Progenitor cell of endocrine pancreas (in vitro differentiated cells): ENCODE measurements at places on chromosomes 4 and X. TPM values are rescaled to one million over a fixed set of nuclear protein-coding genes. Genes with fewer than 3 reads are reported as not detected.
A peak's percentile ranks its signal among the peaks of the same experiment; 100 is the strongest.

The GYG2 gene
- 107 and 117 TPM in 2 replicates for total RNA-seq

DNA sequence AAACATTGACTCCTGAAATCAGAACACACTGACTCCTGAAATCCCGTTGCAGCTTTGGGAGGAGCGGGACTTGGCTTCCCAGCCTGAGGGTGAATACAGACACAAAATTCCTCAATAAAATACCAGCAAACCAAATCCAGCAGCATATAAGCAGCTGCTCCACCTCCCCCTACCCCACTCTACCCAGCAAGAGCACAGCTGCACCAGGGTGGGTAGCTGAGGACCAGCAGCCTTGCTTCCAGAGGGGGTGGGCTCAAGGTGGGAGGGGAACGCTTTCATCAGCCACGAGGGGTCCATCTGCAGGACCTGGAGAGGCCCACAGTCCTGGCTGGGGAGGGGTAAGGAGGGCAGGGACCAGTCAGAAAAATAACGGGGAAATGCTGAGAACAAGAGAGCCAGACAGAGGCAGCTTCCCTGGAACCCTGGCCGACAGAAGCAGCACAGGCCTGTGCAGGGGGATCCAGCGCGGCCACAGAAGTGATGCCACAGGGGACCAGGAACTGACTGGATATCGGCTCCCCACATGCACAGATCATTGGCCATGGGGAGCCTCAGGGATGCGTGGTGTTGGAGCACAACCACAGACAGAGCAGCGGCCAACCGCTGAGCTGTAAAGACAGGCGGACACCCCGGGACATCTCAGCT lies 49.8 kb downstream of the FGFRL1 start:
- DNase-seq = no peak

DNA sequence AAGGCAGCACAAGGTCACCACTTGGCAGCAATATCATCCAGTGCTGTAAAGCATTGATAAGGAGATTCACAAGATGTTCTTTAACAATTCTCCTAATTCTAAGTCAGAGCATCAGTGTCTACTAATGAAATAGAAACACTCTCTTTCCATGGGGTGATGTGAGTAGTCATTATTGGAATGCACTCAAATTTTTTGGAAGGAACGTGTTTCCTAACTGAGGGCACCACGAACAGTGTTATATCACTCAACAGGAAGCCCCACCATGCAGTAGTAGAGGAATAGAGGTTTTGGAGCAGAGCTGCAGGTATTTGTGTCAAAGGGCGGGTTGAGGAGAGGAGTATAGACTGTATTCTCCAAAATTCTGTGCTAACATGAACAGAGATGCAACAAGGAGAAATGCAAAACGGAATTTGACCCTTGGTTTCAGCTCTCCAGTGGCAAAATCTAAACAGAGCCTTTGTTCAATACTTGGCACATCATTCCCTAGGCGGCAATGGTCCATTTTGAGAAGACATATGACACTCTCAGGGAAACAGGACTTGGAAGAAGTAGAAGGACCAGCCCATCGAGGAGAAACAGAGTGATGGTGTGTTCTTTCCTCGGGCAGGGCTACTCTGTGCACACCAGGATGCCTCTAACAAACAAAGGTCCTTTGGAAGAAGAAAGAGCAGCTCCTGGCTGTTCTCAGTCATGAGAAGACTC lies 98.9 kb downstream of the CPEB2 start:
- DNase-seq = no peak

DNA sequence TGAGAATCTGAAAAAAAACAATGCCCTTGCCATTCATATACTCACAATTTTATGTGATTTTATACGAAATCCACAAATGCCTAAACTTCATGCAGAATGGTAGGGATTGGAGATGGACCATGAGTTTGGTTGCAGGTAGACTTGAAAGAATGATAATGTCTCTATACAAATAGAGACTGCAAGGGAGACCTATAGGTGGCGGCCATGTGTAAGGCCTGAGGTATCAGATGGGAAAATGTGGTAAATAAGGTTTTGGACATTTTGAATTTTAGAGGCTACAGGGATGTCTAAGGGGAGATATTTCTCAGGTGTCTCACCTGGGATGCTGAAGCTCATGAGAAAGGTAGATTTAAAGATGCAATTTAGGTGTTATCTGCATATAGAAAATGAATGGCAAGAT lies 78.0 kb downstream of the GABRB1 start:
- no peak for DNase-seq

The PRPS2 gene
- total RNA-seq = 15.8 and 18.6 TPM in 2 replicates

The NKX6-1 gene
- 89.6 and 107 TPM in 2 replicates for total RNA-seq

DNA sequence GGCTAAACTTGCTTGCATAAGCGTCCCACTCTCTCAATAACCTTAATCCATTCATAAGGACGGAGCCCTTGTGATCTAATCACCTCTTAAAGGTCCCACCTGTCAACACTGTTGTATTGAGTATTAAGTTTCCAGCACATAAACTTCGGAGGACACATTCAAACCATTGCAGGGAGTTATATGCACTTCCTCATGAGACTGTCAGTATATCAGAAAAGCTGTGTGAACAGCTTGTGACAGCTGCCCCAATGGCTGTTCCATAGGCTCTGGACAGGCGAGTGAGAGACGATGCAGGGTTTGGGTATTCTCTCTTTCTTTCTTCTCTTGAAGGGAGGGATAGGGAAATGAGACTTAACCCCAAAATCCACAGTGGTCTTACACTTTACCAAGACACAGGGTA lies 64.2 kb upstream of the RPL34 start:
- DNase-seq = no peak

GRCh38 chr4:77859256-77859655 lies 3.4 kb upstream of the MRPL1 start:
- no peak for DNase-seq

DNA sequence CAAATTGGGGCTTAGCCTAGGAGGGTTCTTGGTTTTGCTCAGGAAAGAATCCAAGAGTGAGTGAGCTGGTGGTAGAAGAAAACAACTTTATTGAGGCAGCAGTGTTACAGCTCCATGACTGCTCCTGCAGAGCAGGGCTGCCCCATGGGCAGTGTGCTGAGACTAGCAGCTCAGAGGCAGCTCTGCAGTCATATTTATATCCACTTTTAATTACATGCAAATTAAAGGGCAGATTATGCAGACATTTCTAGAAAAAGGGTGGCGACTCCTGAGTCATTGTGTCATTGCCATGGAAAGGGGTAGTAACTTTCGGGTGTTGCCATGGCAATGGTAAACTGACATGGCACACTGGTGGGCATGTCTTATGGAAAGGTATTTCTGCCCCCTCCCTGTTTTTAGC lies 202.2 kb downstream of the CLCN4 start:
- no peak for DNase-seq

The ETDC gene
- not detected in 2 replicates for total RNA-seq

The FGF5 gene
- 0.14 and 0.64 TPM in 2 replicates for total RNA-seq

DNA sequence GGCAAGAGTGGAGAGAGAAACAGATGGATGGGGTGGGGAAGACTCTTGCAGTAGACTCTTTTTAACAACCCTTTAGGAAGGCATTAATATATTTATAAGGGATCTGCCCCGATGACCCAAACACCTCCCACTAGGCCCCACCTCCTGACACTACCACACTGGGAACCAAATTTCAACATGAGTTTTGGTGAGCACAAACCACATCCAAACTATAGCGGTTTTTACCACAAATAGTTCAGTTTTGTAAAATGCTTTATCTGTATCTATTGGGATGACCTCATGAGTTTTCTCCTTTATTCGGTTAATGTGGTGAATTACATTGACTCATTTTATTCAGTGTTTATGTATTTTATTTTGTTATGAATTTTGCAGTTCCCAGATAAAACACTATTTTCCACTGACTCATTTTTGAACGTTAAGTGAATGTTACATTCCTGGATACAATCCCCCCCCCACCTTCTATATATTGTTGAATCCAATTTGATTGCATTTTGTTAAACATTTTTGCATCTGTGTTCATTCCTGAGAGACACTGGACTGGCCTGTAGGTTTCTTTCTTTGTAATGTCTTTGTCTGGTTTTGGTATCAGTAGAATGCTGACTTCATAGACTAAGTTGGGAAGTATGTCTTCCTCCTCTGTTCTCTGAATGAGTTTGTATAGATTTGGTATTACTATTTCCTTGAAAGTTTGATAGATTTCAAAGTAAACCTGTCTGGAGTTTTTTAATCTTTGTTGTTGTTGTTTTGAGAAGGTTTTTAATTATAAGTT lies 13.9 kb upstream of the CPLX1 start:
- DNase-seq = no peak

The KCNE5 gene
- total RNA-seq = 10.8 and 11.3 TPM in 2 replicates

DNA sequence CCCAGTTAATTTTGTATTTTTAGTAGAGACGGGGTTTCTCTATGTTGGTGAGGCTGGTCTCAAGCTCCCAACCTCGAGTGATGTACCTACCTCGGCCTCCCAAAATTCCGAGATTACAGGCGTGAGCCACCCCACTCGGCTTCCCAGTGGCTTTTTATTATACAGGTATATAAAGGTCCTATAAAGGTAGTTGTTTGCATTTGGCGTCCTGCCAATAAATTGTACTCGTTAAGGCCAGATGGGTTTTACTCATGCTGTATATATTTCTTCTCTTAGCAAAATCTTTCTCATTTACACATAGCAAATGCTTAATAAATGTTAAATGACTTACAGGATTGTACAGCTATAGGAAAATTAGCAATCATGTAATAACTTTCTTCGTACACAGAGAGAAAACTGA lies 6.9 kb downstream of the SHROOM3 start:
- DNase-seq = no peak

The DCAF12L1 gene
- total RNA-seq = 0.55 and 0.60 TPM in 2 replicates

The DDX60 gene
- 0.71 and 0.74 TPM in 2 replicates for total RNA-seq

- no peak for DNase-seq
Observed at GRCh38 chr4:163606896-163607691, 112.6 kb downstream of the TMA16 start.

The ZNF595 gene
- 9.1 and 9.5 TPM in 2 replicates for total RNA-seq

DNA sequence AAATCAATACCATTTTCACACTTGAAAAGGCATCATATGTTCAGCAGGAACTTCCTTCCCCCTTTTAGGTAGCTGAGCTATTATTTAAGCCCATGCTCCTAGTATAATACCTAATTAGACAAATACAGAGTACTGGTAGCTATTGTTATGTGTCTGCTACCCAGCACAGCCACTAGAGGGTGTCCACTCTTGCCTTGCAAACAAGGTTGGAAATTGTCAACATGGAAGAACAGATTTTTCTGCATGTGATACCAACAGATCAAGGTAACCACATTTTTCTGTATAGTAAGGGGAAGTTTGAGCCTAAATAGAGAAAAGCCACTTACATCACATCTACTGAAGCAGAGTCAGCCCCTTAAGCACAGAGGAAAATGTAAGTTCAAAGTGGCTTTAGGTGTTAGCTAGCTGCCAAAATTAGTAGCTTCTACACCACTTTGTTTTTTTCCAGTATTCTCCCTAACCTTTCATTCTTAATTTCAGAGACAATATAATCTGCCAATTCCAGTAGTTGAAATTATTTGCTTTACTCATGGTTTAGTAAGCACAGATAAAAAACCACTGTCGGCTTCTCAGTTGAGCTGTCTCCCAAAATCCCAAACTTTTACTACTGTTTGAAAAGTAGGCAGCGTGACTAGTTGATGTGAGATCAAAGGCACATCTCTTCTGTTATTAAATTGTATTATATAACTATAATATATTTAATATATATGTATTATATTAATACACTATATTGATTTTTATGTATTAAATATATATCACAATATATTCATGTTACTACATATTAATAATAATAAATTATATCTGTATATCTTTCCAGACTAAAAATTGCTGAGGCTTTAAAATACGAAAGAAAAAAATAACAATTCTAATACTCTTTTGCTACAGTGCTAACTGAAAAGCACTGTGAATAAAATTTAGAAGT lies 38.2 kb downstream of the EDNRA start:
- peak; percentile 13 for DNase-seq

- no peak for DNase-seq
Observed at GRCh38 chrX:40174854-40175510, 77.2 kb upstream of the BCOR start.

DNA sequence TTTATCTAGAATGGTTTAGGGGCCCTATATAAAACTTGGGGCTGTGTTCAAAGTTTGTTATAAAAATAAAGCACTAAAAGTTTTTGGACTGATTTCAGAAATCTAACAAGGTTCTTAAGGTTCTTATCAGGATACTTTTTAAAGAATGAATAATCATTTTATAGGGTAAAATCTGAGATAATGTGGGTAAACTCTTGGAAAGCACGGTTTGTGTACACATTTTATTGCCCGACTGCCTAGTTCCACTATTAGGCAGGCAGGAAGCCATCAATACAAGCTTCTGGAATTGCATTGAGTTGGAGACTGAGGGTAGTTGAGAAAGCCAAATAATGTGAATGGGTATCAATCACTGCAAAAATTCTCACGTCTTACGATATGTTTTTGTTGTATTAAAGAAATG lies 331.0 kb upstream of the PITX2 start:
- DNase-seq = no peak

The ERAS gene
- total RNA-seq = 0.31 TPM in 1 of 2 replicates, not detected in the other

The EFNB1 gene
- 16.9 and 18.0 TPM in 2 replicates for total RNA-seq
